ENCODE measurements at places on chromosomes 6 and 20. TPM values are rescaled to one million over a fixed set of nuclear protein-coding genes. Genes with fewer than 3 reads are reported as not detected.

GRCh38 chr6:145380186-145380585 is 355.1 kb downstream of the EPM2A start:
- no peak for DNase-seq

DNA sequence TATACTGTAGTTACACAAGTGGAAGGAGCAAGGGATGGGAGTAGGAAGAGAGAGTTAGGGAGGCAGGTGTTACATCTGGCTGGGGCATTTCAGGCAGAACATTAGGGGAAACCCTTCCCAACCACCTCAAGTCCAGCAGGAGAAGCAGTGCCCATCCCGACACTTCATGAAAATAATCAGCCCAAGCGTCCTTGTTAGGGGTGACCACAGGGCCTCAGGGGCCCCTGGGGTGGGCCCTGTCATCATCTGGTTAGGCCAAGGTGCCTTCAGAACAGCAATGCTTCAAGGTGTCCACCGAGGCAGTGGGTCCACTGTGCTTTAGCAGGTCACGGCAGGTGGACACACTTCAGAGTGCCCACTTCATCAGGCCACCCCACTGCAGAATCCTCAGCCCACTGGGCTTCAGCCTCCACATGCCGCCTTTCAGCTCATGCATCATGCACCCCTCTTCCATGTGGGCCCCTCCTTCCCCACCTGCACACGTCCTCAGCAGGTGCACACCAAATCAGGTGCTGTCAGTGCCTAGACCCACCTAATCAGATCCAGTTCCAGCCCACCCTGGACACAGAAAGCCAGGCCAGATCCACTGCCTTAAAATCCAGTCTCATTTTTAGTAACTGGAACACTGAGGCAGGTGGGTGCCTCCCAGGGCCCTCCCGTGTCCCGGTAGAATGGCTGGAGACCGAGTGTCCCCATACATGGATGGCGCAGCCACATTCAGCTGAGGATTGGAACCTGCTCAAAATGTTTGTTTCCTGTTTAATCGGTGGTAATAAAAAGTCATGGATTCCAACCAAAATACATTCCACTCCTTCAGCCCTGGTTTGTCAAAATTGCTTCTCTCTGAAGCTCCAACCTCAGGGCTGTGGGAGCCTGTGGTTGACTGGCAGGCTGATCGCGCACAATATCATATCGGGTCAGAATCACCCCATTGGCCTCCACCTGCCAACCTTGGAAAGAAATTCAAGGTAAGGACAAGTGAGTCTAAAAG is 99.5 kb downstream of the ANKRD60 start:
- no peak for DNase-seq

ZCCHC3 gene
- 20.6 TPM for total RNA-seq

DNA sequence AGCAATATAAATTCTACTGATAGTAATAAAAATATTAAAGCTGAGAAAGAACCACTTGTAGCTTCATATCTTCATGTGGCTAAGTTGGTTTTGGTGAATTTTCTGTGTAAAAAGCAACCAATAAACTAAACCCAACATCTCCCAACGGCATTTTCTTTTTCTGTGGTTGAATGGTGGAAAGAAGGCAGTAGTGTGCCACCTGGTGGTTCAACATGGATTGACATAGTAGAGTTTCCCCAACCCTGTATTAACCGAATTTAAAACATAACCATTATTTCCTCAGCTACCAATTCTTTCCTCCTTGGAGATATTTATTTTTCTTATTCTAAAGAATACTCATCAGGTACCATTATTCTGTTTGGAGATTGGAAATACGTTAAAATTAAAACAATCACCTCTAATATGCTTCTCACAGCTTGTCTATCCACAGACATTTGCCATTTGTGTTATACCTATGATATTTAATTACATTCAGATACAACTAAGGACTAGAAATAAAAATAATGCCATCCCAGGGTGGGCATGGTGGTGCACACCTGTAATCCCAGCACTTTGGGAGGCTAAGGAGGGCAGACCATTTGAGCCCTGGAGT is 117.1 kb upstream of the EEF1E1 start:
- no peak for DNase-seq

C20orf202 gene
- 0.75 TPM for total RNA-seq

DNA sequence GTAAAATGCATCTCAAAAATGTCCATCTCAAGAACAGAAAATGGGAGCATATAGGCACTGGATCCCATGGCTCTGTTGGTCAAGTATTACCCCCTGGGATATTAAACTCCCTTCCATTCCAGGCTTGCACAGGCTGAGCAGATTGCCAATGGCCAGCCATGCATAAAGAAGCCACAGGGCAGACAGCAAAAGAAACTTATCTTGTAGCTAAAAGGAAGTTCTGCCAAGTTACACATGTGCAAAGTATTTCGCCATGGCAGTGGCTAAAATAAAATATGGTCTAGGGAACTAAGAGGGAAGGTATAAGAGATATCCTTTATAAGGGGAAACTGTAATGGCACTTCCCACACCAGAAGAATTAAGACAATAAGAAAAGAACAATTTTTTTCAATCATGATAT is 415.6 kb upstream of the BTBD3 start:
- DNase-seq = no peak

DNA sequence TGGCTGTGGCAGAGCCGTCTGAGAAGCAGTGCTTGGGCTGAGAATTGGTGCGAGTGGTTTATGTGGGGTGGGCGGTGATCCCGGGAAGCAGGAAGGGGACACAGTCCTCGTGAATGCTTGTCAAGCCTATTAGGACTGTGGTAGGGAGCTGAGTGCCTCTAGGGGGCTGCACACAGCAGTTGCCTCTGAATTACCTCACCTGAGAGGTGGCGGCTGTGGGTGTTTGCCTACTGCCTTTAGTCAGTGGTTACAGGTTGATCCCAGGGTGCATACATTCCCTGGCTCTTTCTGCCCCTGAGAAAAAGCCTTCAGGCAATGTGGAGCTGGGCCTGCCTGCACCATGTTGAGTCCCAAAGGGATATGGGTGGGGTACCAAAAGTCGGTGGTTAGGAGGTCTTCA is 5.2 kb downstream of the AP5S1 start:
- no peak for DNase-seq

DNA sequence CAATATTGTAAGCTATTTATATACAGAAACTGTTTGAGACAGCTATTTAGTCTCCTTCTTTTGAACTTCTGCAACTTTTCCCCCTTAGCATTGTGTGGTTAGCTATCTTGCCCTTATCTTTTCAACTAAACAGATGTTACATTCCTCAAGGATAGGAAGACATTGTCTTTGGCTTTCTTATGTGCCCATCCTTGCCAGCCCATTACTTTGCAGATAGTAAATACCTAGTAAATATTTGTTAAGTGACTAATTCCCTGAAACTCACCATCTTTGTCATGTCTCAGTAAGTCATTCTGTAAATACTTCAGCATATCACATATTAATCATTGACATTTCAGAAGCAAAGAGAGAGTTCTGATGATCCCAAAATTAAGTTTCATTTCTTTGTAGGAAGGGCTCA is 69.1 kb upstream of the FLRT3 start:
- DNase-seq = no peak
